Stimulated activated CD4-positive, alpha-beta T cell treated with anti-CD3 and anti-CD28 coated beads, Interleukin-1b, Interleukin-23, amount 100 ng/mL, for 1 hour (primary cell): ENCODE measurements at places on chromosomes 5 and 9.

DNA sequence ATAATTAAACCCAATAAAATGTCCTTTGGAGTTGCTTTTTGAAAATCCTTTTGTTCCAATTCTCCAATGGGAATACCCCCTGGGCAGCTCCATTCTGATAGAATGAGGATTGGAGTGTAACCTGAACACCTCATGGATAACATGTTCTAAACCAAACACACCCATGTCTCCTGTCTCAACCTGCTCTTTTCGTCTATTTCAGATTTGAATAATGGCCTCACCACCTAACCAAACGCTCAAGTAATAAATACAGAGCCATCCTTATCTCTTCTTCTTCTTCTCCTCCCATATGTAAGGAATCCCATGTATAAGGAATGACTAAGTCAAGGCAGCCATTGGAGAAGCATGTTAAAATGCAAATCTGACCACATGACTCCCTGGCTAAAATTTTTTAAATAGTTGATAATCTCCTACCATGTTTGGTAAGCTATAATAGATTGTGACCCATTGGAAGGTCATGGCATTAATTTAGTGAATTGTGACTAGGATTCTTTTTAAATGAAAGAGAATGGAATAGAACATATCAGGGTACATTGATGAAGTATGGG, 26.0 kb downstream of the ELL2 start:
- no peak for DNase-seq

GRCh38 chr5:122785294-122785693, 10.4 kb downstream of the SNX2 start:
- no peak for DNase-seq

DNA sequence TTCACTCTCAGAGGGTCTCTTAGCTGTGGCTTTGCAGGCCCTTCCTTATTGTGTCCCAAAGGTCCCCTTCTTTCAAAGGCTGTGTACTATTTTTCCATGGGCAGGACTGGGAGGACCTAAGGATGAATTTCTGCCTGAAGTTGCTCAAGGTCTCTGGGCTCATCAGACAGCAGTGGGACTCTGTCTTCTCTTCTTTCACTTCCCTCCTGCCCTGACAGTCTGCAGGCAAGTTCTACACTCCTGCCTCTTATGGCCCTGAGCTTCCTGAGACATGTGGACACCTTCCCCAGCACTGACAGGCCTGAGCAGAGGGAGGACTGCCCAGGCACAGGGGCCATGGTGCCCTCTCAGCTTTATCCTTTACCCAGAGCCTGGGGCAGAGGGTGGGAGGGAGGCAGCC, 14.8 kb downstream of the ENHO start:
- no peak for DNase-seq

DNA sequence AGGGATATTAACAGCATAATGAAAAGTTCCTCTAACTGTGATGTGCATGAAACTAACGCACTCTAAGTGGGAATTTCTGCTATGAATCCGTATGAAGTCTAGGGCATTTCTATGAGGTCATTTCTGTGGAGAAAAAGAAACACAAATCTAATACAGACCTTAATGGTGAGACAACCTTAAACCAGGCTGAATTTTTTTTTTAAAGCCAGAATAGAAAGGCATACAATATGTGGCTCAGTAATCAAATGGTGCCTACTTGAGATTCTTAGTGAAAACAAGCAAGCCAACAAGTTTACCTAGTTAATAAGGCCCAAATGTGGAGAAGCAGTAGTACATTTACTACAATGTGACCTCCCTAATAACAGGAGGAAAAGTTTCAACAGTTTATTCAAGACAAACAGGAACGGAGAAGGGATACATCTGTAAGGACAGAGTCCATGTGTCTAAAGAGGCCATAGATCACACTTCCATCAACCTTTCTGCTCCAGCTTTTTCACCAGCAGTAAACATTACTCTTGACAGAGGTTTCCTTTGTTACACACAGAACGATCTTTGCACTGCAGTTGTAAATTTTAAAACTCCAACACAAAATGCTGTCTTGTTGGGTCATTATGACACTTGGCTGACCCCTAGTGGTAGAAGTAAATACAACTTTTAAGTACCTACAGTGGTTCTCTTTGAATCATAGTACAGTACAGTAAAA, 26.2 kb downstream of the CARNMT1 start:
- no peak for DNase-seq

- DNase-seq: no peak
These were observed 960 bp downstream of the CANX start for GRCh38 chr5:179699616-179700237.

GRCh38 chr5:111223787-111224560, at the start of gene CAMK4:
Gene CAMK4, plus strand, starts transcription at chr5:111224384. Its CDS starts 100 bp downstream, at chr5:111224484.
- DNase-seq: peak; percentile 48

- DNase-seq: no peak
These were observed 16.1 kb downstream of the GFI1B start for GRCh38 chr9:132994410-132995120.

- no peak for DNase-seq
These were observed 8.1 kb downstream of the MTMR12 start for GRCh38 chr5:32304622-32305021.

DNA sequence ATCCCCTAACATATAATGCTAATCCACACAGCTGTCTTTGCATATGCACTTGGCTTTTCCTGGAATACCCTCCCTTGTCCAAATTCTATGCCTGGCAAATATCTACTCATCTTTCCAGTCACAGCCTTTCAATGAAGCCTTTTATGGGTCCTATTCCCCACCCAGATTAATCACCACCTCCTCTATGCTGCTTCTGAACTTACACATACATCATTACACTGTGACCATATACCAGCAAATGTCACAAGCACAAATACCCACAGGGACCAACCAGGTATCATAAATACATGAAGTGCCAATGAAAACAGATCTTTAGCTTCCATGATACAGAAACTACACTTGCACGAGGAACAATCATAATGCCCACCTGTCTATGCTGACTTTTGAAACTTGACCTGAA, 22.3 kb downstream of the LPAR1 start:
- no peak for DNase-seq

DNA sequence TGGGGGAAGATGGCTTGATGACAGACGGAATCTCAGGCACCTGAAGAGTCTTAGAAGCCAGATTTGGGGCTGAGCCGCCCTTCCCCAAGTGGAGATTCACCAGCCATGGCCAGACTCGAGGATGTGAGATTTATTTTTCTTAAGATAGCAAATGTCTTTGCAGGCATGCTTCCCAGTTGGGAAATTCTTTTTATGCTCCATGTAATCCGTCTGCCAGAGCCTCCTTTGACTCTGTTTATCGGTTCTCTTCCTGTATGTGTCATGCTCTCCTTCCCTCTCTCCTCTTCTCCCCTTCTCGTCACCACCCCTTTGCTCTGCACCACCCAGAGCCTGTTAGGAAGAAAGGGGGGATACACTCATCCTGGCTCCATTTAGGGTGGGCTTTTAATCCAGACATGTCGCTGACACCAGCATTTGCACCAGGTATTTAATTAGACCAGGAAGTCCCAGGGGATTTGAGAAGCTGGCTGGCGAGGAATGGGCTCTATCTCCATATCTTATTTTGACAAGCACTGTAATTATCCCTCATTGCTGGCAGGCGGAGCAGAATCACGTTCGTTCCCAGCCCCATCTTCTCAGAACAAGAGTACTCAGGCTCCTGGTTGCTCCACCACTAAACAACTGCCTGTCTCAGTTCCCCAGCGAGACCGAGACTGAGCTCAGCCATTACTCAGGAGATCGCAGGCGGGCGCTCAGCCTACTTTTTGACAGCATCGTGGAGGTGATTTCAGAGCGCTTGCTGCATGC, 50.9 kb downstream of the KCNIP1 start:
- DNase-seq: no peak

GRCh38 chr5:7592910-7593309, 197.0 kb downstream of the ADCY2 start:
- DNase-seq: no peak

GRCh38 chr5:107518616-107519015, 152.1 kb downstream of the EFNA5 start:
- DNase-seq: no peak

DNA sequence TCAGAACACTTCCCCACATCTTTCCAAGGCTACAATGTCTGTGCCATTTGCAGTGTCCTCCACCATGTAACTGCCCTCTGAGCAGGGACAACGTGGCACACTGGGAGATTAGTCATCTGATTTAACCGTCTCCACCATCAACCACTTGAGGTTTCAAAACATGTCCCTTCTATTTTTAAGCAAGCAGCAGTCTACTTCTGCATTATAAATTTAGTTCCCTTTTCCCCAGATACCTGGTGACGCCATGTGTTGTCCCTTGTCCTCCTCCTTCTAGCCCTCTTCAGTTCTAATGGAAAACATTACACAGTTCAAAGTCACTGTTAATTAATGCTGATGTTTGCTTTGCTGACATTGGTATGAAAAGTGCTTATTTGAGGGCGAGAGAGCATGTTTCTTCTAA, 52.8 kb downstream of the ATP10B start:
- DNase-seq: no peak

GRCh38 chr5:149268928-149269557, 2.6 kb upstream of the AFAP1L1 start:
- no peak for DNase-seq

- no peak for DNase-seq
These were observed 661.8 kb downstream of the SEMA5A start for GRCh38 chr5:8884029-8884428.

DNA sequence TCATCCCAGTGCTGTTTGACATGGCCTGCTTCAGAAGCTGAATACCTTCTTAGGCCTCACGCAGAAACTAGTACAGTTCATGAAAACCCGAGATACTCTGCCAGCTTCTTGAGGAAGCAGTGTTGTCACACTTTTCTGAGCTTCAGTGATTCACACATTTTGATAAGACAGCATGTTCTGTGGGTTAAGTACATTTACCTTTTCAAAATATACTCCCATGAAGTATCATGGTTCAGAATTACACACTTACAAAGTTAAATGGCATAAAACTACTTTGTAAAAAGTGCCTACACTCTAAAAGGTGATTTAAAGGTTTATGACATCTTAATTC, 56.9 kb downstream of the VCAN start:
- DNase-seq: no peak

DNA sequence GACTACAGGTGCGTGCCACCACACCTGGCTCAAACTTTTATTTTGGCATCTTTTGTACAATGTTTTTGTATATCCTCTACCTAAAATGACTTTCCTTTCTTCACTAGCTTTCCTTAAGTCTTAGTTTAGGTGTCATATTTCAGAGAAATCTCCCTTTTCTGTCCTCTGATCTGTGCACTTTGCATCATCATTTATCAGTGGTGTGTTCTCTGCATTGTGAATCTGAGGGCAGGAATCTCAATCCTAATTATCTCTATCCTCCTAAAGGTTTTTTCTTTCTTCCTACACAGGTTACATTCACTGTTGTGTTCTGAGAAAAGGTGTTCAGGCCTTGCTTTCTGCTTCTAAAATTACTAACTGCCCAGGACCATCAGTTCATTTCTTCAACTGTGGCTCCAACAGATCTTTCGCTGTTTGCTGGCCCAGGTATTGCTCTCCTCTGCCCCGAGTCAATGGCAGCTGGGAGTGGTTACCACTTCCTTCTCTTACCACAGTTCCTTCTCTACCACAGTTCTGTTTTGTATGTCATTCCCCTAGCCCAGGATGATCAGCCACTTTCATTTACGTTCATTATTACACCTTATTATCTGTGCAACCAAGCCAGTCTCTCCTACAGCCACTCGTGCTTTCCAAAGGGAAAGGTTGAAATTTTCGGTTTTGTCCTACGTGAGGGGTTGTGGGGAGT, 14.0 kb downstream of the TGFBR1 start:
- DNase-seq: no peak

- DNase-seq: no peak
These were observed 44.3 kb downstream of the TENT4A start for GRCh38 chr5:6757414-6757969.

GRCh38 chr9:118009614-118010013, 305.4 kb downstream of the TLR4 start:
- DNase-seq: no peak

GRCh38 chr5:176803943-176804498, 6.3 kb upstream of the UNC5A start:
- no peak for DNase-seq

DNA sequence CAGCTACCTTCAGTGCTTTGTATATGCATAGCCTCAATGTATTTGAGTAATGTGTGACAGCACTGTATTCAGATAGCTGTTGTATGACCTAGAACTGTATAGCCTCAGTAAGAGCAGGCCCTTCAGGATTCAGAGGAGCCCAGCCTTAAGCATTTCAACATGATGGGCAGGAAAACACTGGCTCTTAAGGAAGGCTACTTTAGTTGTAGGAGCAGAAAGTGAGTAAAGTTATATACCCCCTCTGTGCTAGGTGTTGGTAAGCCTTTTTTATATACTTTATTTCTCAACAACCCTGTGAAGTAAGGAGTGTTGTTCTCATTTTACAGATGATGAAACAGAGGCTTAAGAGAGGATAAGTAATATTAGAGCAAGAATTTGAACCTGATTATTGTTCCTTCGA, 1.5 kb upstream of the GPR21 start:
- no peak for DNase-seq
